SJCRH30 (cell line): ENCODE measurements at places on chromosomes 7 and 10. TPM values are rescaled to one million over a fixed set of nuclear protein-coding genes. Genes with fewer than 3 reads are reported as not detected.

HACD1 gene
- total RNA-seq: 6.8 and 8.7 TPM in 2 replicates

GRCh38 chr10:63866075-63866746 lies 345.0 kb downstream of the REEP3 start:
- no peak overlapping the region for H3K27ac ChIP-seq
- no peak overlapping the region for H3K4me3 ChIP-seq
- H3K4me1 ChIP-seq: no peaks in the 10 kb centered on the region
- H3K36me3 ChIP-seq: no peaks in the 10 kb centered on the region
- peak; percentile 30 for DNase-seq

GRCh38 chr10:107118866-107119265 lies 45.6 kb downstream of the SORCS1 start:
- no peak overlapping the region for H3K4me3 ChIP-seq
- DNase-seq: no peak
- H3K36me3 ChIP-seq: peaks cover 18% of the 10 kb centered on the region
- no peaks in the 10 kb centered on the region for H3K27me3 ChIP-seq
- H3K27ac ChIP-seq: no peak overlapping the region

DNA sequence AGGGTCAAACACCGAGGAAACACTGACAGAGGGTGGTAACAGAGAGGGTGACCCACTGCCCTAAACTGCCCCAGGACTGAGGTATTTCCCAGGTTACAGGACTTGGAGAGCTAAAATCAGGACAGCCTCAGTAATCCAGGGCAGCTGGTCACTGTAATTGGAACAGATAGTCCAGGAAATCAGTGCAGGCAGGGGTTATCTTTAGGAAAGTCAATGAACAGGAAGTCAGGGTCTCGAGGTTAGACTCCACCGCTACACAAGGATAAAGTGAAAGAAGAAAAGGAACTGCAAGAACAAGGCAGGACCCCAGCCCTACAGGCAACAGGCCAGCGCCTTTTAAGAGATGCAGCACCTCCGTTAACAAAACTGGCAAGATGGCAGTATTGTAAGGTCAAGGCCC lies 61.1 kb downstream of the CAV1 start:
- H3K36me3 ChIP-seq: no peaks in the 10 kb centered on the region
- H3K4me3 ChIP-seq: no peak overlapping the region
- DNase-seq: no peak
- peaks cover 39% of the 10 kb centered on the region for H3K4me1 ChIP-seq
- no peaks in the 10 kb centered on the region for H3K27me3 ChIP-seq

- no peak overlapping the region for H3K27ac ChIP-seq
- peaks cover 3% of the 10 kb centered on the region; the same call in 1 of the 2 replicates for H3K27me3 ChIP-seq
- no peaks in the 10 kb centered on the region for H3K4me1 ChIP-seq
Measured at GRCh38 chr7:40747856-40748255, 613.1 kb downstream of the SUGCT start.

DNA sequence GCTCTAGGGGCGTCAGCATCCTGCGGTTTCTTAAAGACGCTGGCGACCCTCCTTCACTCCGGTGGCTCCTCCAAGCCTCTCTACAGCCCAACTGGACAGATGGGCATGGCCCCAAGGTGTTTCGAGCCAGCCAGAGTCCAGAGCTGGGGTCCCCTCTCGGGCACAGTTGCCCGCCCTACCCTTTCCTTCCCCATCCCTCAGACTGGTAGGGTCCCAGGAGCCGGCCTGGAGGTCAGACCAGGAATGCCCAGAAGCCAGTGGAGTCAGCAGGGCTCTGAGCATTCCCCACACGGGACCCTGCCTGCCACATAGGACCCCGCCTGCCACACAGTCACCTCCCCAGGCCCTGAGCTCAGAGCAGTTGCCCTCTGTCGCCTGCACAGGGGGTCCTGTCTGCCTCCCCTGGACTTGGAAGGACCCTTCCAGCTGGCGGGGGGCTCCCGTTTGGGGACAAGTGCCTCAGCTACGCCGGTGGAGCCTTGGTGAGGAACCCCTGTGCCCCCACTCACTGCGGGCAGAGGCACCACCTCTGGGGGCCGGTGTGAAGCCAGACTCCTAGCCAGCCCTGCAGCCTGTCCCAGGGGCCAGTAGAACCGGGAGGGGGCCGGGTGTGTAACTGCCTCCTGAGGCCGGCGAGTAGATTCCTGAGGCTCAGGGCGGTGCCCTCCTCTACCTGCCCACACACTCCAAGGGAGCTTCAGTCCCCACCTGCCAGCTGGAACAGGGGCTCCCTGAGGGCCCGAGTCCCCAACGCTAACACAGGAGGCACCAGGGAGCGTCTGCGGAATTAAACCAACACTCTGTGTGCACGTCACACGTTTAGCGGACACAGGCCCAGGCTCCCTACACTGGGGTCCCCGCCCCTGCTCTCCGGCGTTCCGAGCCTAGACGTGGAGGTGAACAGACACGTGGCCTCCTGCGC lies 19.4 kb upstream of the PDGFA start:
- H3K36me3 ChIP-seq: no peaks in the 10 kb centered on the region
- peaks cover 28% of the 10 kb centered on the region for H3K4me1 ChIP-seq
- no peak overlapping the region for H3K4me3 ChIP-seq
- peak; percentile 28 for DNase-seq

CFAP46 gene
- total RNA-seq: 1.1 and 1.7 TPM in 2 replicates

DNA sequence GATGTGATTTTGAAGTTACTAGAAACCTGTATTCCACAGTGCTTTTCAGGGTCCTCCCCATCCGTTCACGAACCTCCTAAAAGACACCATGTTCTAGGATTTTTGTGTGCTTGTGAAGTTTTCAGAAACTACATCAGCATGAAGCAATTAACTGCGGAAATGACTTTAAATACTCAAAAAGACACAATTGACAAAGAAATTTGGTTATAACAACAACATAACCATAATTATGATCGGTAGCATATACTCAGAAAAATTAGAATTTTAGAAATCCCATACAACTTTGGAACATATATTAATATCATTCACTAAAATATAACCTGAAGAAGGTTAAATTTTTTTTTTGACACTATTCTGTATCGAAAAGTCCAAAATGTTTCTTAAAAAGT lies 43.8 kb upstream of the FAM20C start:
- H3K27ac ChIP-seq: peak overlapping the region; percentile 82
- peaks cover 3% of the 10 kb centered on the region; the same call in 1 of the 2 replicates for H3K4me1 ChIP-seq
- H3K36me3 ChIP-seq: no peaks in the 10 kb centered on the region
- peak overlapping the region; percentile 56 for H3K4me3 ChIP-seq

ADK gene
- total RNA-seq: 42.7 and 48.6 TPM in 2 replicates

DNA sequence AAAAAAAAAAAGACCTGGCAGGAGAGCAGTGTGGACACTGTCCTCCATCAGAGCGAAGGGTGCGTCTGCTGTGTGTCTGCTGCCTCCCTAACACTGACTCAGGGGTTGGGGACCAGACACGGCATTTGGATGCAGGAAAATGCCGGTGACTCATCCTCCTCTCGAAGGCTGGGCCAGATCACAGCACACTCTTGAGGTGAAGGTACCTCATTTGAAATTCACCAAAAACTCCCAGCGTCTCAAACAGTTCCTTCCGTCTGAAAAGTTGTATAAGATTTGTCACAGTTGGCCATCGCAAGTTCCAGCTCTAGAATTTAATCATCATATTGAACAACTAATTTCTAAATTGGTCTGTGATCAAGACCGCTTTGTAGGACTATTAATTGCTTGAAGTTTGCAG lies 118.1 kb upstream of the LYZL2 start:
- DNase-seq: no peak
- H3K4me3 ChIP-seq: no peak overlapping the region
- no peaks in the 10 kb centered on the region; the same call in 1 of the 2 replicates for H3K4me1 ChIP-seq
- H3K36me3 ChIP-seq: no peaks in the 10 kb centered on the region

- H3K27ac ChIP-seq: no peak overlapping the region
- DNase-seq: no peak
Measured at GRCh38 chr10:80104066-80104926, 25.8 kb downstream of the TMEM254 start.

DNA sequence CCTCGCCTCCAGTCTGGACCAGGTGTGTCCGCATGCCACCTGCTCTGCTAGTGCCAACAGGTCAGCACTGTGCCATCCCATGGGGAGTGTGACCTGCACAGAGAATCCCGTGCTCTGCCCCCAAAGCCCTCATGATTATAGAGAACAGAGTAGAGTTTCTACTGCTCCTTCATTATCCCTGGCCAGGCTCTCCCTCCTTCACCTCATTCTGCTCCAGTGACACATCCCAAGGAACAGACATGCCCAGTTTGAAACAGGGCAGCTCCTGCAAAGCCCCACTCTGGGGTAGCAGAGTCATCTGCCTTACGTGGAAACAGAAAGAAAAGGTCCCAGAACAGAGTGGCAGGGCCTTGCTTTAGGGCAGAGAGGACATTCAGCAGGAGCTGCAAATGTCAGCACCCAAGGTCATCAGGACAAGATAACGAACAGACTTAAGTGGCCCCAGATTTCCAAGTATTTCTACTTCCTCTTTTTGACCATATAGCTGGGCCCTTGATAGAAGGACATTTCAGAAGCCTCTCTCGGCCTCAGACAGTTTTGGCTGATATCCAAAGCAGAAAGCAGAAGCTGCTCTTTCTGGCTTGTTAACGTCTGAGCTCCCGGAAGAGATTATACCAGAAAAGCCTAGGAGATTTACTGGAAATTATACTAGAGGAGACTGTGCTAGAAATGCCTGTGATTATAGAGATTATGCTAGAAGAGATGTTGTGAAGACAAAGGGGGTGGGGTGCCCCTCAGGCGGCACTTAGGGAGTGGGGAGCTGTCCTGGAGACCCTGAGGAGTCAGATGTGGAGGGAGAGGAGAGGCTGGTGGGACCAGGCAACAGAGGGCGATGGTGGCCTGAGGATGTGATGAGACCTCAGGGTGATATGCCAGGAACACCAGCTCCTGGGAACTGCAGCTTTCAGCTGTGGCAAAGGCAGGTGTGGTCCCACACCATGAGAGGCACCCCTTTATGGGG lies 12.6 kb downstream of the TMEM176B start:
- H3K36me3 ChIP-seq: no peaks in the 10 kb centered on the region
- H3K27ac ChIP-seq: no peak overlapping the region
- no peak overlapping the region for H3K4me3 ChIP-seq
- H3K4me1 ChIP-seq: peaks cover 13% of the 10 kb centered on the region
- peak; percentile 39 for DNase-seq
- peaks cover 49% of the 10 kb centered on the region for H3K27me3 ChIP-seq

- H3K36me3 ChIP-seq: no peaks in the 10 kb centered on the region
- H3K4me1 ChIP-seq: no peaks in the 10 kb centered on the region
Measured at GRCh38 chr10:92990615-92991014, 70.0 kb upstream of the CYP26C1 start.

- H3K27me3 ChIP-seq: no peaks in the 10 kb centered on the region
- H3K36me3 ChIP-seq: no peaks in the 10 kb centered on the region
- DNase-seq: no peak
Measured at GRCh38 chr10:97066877-97067555, 118.7 kb downstream of the SLIT1 start.

NXPH1 gene
- not detected in 2 replicates for total RNA-seq

DNA sequence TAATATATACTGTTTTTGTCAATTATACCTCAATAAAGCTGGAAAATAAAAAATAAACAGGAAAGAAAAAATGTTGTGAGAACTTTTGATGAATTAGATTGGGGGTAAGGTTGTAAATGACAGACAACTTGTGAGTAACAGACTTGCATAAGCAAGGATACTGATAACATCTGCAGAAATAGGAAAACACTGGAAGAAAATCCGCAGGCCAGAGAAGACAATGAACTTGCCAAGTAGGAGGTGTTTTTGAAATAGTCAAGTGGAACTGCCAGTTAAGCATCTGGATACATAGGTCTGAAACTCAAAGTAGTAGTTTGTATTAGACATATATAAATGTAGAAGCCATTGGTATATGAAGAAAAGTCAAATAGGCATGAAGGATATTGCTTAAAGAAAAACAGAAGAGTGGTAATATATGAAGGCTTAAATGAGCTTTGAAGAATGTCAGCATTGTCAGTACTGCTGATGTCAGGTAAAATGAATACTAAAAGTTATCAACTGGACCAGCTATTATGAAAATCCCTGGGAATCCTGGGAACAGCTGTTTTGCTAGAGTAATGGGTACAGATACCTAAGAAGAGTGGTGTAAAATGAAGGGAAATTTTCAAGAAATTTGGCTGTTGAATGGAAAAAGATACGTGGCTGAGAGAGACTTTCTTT lies 58.7 kb downstream of the DNAJC1 start:
- H3K4me3 ChIP-seq: no peak overlapping the region
- H3K36me3 ChIP-seq: no peaks in the 10 kb centered on the region
- H3K4me1 ChIP-seq: 0 out of 2 replicates have a peak, but pooled peaks cover 3% of the 10 kb centered on the region
- DNase-seq: no peak

- no peaks in the 10 kb centered on the region for H3K27me3 ChIP-seq
- DNase-seq: no peak
- no peaks in the 10 kb centered on the region for H3K4me1 ChIP-seq
- H3K36me3 ChIP-seq: no peaks in the 10 kb centered on the region; the same call in 1 of the 2 replicates
- H3K27ac ChIP-seq: no peak overlapping the region
Measured at GRCh38 chr10:129837909-129838582, 126.0 kb downstream of the EBF3 start.

DNA sequence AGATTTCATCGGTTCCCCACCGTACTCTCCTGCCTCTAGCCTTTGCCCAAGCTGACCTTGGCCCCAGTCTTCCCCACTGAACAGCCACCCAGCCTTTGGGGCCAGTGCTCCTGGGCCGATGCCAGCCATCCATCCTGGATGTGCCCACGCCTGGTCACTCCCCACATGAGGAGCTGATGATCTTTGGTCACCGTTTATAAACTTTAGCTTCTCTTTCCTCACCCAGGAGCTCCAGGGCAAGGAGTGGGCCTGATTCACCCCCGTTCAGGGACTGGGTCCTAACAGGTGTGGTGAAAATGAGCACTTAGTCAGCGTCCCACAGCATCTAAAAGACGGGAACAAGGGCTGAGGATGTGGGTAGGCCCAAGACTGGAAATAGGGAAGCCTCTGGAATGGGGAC lies 22.9 kb downstream of the GTF2IRD1 start:
- no peak overlapping the region for H3K27ac ChIP-seq
- H3K36me3 ChIP-seq: peaks cover 21% of the 10 kb centered on the region
- H3K4me1 ChIP-seq: peaks cover 38% of the 10 kb centered on the region
- H3K4me3 ChIP-seq: no peak overlapping the region
- DNase-seq: no peak

SLC35G1 gene
- 9.1 and 9.5 TPM in 2 replicates for total RNA-seq

FAM237B gene
- total RNA-seq: not detected in 2 replicates

DNA sequence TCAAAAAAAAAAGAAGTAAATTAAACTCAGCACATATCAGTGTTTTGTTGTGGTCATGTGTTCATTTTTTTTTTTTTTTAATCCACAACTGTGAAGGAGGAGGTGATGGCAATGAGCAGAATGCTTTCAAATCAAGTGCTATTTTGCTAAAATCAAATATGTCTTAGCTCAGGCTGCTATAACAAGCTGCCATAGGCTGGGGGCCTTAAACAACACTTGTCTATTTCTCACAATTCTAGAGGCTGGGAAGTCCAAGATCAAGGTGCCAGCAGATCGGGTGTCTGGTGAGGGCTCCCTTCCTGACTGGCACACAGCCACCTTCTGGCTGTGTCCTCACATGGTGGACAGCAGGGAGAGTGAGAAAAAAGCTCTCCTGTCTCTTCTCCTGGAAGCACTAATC lies 203.9 kb downstream of the FAM107B start:
- H3K4me1 ChIP-seq: no peaks in the 10 kb centered on the region; the same call in 1 of the 2 replicates
- no peaks in the 10 kb centered on the region for H3K27me3 ChIP-seq
- no peak for DNase-seq
- no peak overlapping the region for H3K4me3 ChIP-seq

- H3K36me3 ChIP-seq: no peaks in the 10 kb centered on the region
- H3K4me3 ChIP-seq: no peak overlapping the region
- H3K27ac ChIP-seq: no peak overlapping the region
- DNase-seq: peak; percentile 30
- no peaks in the 10 kb centered on the region for H3K27me3 ChIP-seq
- peaks cover 5% of the 10 kb centered on the region; the same call in 1 of the 2 replicates for H3K4me1 ChIP-seq
Measured at GRCh38 chr7:12674861-12675260, 12.6 kb upstream of the ARL4A start.

GRCh38 chr10:95280637-95281036 lies 10.2 kb downstream of the PDLIM1 start:
- H3K4me3 ChIP-seq: no peak overlapping the region
- H3K36me3 ChIP-seq: no peaks in the 10 kb centered on the region
- no peak overlapping the region for H3K27ac ChIP-seq
- no peaks in the 10 kb centered on the region for H3K4me1 ChIP-seq
- H3K27me3 ChIP-seq: no peaks in the 10 kb centered on the region
